ENCODE measurements at places on chromosomes 3 and 15. TPM values are rescaled to one million over a fixed set of nuclear protein-coding genes. Genes with fewer than 3 reads are reported as not detected.

GOLGA8J gene
- total RNA-seq: not detected

LMAN1L gene
- not detected for total RNA-seq

- no peak for DNase-seq
Measured at GRCh38 chr3:164465172-164465571, 613.1 kb downstream of the SI start.

DNA sequence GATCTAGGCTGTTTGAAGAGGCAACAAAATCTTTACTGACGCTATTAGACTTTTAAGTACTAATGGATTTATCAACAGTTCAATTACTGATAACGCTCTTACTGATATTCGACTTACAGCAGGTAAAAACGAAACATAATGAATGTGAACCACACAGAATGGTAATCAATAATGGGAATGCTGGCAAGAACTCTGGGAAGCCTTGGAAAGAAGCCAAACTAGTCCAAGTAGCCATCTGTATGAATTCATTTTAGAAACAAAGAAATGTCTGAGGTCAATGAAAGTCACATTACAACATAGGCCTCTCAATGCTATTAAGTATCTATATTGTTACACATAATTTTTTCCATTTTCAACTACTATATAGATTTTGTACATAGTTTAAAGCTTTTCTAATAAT lies 130.0 kb downstream of the DMXL2 start:
- DNase-seq: no peak

DNA sequence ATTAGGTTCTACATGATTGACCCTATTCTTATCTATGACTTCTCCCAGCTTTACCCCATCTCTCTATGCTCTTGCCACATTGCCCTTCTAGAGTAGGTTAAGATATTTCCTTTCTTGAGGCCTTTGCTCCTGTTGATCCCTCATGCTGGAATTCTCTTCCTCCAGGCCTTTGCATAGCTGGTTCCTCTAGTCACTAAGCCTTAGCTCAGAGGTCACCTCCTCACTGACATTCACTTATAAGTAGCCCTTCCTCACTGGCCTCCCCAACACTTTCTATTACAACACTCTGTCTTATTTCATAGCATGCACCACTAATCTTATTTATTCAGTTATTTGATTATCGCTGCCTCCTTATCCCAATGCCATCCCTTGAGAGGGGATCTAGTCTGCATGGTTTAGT lies 228.4 kb upstream of the COL8A1 start:
- no peak for DNase-seq

DNA sequence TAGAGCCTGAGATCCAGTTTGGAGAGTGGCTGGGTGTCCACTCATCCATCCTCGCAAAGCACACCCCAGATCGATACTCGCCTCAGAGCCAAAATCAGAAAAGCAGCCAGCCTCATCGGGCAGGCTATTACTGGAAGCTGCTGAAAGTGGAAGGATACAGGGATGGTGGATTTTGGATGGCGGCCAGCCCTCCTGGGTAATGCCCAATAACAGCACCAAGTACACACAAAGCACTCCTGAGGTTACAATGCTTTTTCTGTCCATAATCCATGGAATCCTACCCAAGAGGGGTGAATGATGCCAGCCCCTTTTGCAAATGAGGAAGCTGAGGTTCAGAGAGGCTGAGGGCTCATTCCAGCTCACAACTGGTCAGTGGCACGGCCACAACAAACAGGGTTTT lies 93.1 kb upstream of the SLC6A11 start:
- no peak for DNase-seq

Data from HFFc6 (cell line).